SHP77 treated with DMSO at 0.1 percent for 48 hours (cell line): ENCODE measurements at places on chromosomes 2 and 18.
A peak's percentile ranks its signal among the peaks of the same experiment; 100 is the strongest.

DNA sequence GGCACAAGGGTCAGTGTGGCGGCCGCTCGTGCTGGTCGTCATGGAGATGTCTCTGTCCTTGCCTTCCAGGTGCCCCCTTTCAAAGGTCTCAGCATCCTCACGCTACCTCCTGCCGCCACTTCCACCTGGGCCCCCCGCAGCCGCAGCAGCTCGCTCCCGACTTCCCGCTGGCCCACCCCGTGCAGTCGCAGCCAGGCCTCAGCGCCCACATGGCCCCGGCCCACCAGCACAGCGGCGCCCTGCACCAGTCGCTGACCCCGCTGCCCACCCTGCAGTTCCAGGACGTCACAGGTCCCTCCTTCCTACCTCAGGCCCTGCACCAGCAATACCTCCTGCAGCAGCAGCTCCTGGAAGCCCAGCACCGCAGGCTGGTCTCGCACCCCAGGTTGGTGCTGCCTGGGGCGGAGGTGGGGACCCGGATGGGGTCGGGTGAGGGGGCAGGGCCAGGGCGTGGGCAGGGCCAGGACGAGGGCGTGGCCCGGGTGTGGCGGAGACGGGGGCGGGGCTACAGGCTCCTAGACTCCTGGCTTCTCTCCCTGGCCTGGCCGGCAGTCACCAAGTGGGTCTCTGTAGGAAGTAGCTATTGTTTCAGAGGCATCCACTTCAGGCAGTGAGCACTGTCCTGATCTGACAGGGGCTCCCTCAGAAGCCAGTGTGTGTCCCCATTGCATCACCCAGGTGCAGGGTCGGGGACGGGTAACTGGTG is 223.7 kb downstream of the LOXHD1 start:
- DNase-seq: no peak

DNA sequence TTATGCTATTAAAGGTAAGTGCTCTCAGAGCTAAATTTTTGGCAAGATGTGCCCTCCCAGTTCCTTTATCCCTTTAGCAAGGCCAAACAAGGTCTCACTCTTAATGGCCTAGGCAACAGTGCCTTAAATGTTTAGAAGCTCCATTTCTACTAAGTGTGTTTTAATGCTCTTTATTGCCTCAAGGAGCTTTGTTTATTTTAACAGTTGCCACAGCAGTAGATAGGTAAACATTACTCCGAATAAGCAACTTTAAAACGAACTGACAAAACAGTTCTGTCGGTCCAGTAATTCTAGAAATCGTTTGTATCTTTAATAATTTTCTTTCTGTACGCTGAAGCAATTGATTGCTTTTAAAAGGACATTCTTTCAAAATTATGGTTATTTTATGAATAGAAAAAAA is 74.5 kb downstream of the PIEZO2 start:
- no peak for DNase-seq

- DNase-seq: no peak
These were observed 139.1 kb upstream of the FHL2 start for GRCh38 chr2:105537920-105538319.

DNA sequence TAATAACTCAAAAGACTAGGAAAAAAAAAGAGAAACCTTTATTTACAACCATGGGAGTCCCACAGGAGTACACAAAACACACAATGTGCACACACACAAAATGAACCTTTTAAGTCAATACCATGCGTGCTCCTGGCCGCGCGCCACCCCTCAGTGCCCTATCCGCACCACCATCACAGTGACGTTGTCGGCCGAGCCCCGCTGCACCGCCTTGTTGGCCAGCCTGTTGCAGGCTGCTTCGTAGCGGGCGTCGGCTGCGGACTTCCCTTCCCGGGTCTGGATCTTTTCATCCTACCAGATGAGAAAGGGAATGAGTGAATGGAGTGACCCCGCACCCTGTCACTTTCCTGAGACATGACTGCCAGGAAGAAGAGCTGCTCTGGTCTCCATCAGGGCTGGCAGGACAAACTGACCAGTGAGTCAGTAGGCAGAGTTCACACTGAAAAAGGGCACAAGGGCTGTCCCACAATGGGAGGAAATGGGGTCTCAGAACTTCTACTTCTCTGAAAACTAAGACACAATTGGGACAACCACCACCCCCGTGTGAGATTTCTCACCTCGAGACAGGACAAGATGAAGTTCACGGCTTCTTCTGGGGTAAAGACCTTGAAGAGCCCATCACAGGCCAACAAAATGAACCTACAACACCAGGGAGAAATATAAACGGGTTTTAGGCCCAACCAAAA is 11.8 kb downstream of the ERFE start:
- DNase-seq: no peak

DNA sequence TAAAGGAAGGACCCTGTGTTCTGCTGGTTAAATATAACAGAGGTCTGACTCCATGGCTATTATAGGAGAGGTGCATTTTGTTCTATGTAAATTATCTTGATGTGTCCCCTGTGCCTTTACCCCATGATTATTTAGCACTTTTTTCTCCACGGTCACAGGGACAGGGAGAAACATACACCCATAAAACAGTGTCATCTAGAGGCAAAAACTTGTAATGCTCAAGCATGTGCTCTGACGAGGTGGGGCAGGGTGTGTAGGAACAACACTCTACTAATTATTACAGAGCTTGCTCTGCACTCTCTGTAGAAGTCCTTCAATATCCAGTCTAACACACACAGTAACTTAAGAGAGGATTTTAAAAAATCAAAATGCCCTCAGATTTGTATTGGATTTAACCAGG is 187.9 kb downstream of the NEDD4L start:
- DNase-seq: no peak

DNA sequence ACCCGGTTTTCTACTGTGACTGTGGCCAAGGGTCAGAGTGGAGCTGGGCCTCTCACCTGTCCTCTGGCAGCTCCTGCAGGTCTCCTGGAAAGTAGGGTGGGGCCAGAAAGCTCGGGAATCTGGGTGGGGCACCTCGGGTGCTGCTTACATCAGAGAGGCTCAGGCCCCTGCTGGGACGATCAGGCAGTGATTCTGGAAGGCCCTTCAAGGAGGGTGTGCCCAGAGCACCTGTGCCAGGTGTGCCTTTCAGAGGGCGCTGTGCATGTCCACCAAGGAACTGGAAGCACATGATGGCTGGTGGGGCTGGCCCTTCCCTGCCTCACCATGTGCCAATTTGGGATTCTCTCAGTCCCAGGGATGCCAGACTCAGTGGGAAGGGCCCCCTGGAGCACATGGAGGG is 44.0 kb downstream of the ATP6V1C2 start:
- no peak for DNase-seq

- DNase-seq: no peak
These were observed 39.1 kb downstream of the ROCK2 start for GRCh38 chr2:11305338-11305737.

DNA sequence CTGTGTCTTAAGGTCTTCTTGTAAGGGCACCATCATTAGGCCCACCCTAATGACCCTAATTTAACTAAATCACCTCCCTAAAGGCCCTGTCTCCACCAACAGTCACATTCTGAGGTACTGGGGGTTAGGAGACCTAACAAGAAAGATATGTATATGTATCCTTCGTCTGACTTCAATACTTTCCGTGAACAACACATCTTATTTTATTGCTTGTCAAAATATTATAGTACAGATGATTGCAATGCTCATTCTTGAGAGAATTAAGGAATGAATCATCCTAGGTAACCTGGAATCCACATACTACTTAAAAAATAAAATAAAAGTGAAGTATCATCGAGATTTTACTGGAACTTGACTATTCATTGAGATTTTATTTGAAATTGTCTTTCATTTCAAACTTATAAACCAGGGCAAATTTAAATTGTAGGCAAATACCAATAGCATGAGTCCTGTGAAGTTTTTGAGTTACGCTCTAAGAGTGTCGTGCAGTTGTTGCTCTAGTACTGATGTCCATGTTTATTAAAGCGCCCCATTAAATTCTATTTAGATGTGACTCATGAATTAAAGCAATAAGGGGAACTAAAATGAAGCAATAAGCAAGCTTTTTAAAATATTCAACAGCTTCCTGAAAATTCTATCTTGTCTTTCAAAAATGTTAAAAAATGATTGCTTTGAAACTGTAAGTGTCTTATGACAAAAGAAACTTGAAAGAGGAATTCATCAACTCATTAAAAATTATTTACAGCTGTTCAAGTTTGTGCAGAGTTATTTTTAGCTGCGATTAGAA is 40.0 kb downstream of the CCDC102B start:
- DNase-seq: no peak

DNA sequence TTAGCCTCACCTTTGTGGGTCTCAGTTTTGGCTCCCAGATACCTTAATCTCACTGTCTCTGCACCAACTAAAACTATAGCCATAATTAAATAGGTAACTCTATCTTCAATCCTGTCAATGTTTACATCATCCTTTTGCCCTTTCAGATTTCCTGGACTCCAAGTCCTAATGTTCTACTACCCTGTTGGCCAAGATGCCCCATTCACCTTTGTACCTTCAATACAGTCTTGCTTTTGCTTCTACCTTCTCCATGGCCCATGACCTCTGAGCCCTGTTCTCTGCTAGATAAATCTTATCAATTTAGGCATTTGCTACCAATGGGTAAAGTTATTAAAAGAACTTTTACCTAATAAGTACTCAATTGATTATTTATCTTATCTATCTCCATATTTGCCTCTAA is 635.5 kb downstream of the ARHGAP15 start:
- no peak for DNase-seq

DNA sequence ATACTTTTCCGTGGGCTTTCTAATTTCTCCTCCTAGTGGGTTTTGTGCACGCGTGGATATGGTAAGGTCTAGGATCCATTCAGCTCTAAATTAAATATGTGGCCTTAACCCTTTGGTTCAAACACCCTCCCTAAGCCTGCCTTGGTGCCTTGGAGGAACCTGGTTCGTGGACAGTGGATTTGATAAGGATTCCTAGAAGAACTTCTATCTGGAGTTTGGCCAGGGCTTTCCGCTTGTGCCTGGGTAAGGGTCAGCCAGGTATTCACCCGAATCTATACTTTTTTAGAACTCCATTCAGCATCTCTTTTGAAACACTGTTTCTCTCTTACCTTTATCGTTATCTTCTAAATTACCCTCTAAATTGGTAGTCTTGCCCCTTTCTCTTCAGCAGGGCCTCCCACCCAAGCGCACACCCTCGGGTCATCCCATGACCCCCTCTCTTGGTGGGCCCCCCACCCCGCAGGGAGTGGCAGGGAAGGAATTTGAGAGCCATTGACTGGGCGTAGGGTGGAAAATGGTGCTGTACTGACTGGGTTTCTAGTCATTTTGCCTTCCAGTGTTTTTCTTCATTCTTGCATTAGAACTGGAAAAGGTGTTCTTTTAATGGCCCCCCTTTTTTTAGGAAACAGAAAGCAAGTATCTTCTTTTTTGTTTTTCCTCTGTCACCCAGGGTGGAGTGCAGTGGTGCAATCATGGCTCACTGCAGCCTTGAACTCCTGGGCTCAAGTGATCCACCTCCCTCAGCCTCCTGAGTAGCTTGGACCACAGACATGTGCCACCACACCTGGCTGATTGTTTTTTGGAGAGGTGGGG is 1.8 kb downstream of the SOCS6 start:
- no peak for DNase-seq

GRCh38 chr2:46679761-46680160 is 200.4 kb downstream of the TMEM247 start:
- no peak for DNase-seq

GRCh38 chr2:33589444-33589843 is 9.7 kb downstream of the FAM98A start:
- DNase-seq: no peak

GRCh38 chr2:32262105-32262504 is 2.6 kb downstream of the NLRC4 start:
- DNase-seq: no peak

DNA sequence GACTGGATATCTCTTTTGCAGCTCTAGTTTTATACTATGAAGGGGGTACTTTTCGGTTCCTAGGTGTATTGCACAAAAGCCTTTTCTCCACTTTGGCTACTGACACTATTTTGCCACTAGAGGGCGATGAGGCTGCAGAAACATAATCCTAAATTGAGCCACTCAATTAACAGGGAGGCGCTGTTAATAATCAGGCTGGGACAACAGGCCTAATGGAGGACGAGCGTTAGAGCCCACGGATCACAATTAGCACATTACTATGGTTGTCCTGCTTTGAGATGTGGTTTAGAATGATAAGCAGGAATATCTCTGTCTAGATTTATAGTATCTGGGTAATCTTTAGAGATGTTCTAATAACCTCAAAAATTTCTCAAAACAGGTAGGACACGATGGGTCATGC is 62.2 kb upstream of the PMAIP1 start:
- peak; percentile 66 for DNase-seq

- DNase-seq: no peak
These were observed 18.2 kb downstream of the FHOD3 start for GRCh38 chr18:36315736-36316135.

DNA sequence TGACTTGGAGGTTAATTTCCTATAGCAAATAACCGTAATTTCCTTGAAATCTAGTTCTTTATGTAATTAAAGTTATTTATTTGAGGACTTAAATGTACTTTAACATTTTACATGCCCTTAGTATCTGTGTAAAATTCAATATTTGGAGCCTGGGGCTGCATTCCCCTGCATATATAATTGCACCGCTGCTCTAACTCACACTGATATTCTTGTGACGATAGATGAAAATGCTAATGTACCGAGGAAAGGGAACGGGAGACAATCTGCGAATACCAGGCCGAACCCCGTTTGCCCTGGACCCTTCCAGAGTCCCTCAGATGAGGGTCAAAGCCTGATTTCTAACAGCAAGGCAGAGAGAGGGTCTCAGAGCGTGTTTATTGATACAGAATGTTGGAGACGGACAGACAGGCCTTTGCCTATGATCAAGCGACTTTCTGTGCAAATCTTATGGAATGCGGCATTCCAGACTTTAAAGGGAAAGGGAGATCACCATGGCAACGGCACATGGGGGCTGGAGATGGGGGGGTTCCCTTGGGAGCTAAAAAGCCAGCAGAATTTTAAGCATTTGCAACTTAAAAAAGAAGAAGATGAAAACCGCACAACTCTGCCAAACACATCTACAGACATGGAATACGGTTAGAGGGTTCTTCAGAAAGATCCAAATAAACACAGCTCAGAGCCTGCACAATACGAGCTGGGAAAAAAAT is 57.6 kb upstream of the TWIST2 start:
- no peak for DNase-seq

GRCh38 chr2:42425697-42426096 is 64.7 kb upstream of the COX7A2L start:
- DNase-seq: no peak
